ENCODE measurements at places on chromosomes 2 and 18. TPM values are rescaled to one million over a fixed set of nuclear protein-coding genes. Genes with fewer than 3 reads are reported as not detected.

PROC gene
- 0.59 TPM for polyA plus RNA-seq

COL6A3 gene
- 4.8 TPM for polyA plus RNA-seq

DNA sequence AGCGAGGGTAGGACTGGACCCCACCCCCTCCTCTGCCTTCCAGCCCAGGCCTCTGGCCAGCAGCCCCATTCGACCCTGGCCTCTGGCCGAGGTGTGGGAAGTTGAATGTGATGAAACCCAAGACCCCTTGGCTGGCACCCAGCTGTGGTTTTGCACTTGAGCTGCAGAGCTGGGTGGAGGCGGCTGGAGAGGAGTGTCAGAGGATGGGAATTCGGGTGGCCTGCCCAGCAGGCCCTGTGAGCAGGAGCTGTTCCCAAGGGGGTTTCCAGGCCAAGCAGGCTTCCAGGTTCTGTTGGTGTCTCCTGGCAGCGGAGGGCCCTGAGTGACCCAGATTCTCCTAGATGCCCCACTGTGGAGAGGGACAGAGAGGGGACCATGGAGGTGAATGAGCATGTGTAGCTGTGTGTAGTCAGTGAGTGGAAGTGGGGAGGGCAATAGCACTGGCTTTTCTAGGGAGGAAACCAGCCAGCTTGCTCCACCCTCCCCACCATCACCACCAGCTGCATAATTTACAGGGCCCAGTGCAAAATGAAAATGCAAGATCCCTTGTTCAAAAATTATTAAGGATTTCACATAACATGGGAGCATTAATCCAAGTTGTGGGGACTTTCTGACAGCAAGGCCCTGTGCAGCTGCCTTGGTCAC, 172.2 kb upstream of the HAAO start:
- DNase-seq = no peak

DNA sequence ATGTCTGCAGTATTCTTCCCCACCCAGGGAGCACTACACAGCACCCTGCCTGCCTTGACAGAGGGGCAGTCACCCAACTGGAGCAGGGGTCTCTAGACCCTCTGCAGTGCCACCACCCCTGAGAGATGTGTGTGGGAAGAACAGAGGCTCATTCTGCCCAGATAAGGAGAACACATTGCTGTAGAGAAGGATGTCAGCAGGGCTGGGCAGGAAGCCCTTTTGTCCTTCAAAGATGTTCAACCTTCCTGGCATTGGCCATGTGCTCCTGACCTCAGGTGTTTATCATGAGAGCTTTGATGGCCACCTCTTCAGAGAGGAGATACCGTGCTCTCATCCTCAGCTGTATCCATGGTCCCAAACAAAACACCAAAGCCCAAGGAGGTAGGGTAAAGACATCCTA, 4.6 kb upstream of the TEX51 start:
- DNase-seq = no peak

DNA sequence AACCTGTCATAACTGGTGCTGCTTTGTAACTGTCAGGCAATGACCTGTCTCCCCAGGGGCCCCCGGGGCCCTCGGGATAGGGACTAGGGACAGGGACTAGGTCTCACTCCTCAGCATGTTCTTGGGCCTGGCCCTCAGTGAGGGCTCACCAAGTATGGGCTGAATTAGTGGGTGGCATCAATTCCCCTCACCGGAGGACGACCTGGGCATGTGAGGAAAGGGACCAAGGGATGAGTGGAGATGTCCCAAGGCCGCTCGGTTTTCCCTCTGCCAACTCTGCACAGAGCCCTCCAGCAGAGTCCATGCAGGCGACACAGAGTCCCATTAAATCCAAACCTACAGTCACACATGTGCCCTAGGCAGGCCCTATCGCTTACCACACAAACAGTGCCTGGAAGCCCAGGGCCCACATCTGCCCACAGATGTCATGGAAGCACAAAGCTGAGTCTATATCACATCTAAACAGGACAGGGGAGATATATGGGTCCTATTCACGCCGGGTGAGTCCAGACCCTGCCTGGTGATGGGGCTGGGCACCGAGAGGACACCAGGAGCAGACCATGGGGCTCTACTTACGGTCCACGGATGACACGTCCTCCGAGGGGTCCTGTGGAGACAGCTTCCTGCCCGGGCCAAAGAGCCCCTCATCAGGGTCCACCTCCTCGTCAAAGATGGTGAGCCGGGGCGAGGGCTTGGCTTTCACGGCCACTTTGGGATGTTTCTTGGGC, 26.6 kb downstream of the HS1BP3 start:
- DNase-seq = no peak

GRCh38 chr18:61360404-61361383, 27.5 kb downstream of the CDH20 start:
- DNase-seq = no peak

DNA sequence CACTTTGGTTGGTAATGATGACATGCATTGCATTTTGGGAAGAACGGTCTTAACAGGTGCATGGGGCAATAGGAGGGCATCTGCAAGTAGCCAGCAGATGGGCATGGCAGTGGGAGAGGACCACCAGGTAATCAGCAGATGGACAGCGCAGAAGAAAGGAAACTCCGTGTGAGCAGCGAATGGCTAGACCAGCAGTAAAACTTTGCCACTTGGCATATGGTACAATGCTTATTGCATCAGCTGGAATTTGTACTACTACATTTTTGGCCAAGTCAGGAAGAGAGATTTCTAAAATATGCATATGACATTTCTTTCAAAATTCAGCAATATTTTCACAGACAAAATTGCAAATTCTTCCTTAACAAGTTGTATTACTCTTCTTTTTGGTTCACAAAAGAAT, 768.5 kb downstream of the LRP1B start:
- no peak for DNase-seq

DNA sequence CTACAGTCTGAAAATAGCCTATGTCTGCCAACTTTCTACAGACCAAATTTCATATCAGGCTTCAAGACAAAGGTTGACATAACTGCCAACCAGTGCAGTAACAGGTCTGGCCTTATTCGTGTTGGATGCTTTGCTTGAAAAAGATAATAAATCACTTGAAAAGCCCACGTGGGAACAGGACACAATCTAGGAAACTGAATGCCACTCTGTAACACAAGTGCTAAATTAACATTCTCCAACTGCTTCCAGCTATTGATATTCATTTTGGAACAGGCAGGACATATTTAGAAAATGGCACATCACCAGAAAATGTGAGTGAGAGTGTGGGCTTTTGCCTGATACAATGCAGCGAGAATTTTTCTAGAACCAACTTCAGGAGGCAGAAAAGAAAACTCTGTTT, 165.9 kb upstream of the CCDC150 start:
- DNase-seq = peak; percentile 59

GRCh38 chr2:68806511-68807109, 64.6 kb downstream of the BMP10 start:
- no peak for DNase-seq
